ENCODE measurements at places on chromosomes 11 and 22.
A peak's percentile ranks its signal among the peaks of the same experiment; 100 is the strongest.

DNA sequence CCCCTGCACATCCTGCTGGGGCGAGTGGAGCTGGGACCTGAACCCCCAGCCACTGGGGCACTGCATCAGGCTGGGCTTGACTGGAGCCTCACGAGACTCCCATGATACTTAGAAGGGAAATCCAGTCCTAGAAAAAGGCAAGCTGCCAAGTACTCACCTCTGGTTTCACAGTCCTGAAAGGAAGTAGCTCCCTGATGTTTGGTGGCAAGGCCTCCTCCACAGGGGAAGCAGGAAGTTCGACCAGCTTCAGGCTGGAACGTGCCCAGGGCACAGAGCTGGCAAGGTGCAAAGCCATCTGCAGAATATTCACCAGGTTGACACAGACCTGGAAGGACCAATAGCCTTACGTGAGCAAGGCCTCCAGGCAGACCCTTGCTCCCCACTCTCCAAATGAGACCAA, 26.8 kb upstream of the NRIP3 start:
- DNase-seq: no peak

GRCh38 chr11:95975343-95975742, 51.4 kb upstream of the MTMR2 start:
- DNase-seq: no peak

GRCh38 chr22:47146941-47147340, 384.5 kb downstream of the TBC1D22A start:
- no peak for DNase-seq

DNA sequence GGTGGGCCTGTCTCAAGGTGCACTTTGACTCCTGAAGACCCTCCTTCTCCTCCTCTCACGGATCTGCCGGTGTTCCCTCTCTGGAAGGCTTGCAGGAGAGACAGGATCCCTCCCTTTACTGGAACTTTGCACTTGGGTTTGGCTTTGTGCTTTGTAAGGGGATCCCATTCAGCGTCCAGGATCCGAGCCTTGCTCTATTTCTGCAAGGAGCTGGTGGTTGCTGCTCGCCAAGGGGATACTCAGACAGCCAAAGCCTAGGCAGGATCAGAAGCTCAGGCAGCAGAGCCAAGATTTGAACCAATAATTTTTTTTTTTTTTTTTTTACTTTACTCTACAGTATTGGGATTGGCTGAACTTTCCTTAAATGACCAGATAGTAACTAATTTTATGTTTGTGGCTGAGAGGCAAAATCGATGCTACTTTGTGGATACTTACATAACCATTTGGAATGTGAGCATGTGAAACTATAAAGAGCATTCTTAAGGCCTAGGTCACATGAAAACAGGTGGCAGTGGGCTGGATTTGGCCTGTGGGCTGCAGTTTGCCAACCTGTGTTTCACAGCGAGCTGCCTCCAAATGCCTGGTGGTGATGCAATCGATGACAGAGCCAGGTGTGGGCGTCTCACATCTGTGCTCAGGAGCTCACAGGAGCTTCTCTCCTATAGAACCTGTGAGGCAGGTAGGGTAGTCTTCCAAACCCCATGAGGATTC, 25.2 kb downstream of the BCR start:
- DNase-seq: no peak

DNA sequence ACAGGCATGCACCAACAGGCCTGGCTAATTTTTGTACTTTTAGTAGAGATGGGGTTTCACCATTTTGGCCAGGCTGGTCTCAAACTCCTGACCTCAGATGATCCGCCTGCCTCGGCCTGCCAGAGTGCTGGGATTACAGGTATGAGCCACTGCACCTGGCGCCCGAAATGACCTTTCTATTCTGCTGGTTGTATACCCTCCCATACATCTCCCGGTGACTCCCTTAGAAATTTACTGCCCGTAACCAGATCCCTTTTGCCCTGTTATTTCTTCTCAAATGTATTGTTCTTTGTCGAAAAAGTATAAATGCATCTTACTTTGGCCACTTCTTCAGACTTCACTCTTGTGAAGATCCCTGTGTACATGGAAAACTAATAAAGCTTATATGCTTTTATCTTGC, 22.0 kb downstream of the MCHR1 start:
- DNase-seq: no peak

DNA sequence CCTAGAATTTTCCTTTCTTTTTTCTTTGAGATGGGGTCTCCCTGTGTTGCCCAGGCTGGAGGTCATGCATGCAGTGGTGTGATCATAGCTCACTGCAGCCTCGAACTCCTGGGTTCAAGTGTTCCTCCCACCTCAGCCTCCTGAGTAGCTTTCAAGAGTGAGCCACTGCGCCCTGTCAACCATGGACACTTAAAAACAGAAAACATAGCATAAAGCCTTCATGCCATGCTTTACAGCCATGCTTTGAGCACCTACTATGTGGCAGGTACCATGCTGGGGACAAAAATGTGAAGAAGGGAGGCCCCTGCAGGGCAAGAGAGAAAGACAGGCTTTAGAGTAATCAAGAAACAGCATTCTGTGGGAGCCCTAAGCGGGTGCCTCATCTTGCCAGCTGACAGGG, 13.7 kb upstream of the GNB1L start:
- DNase-seq: no peak

- DNase-seq: peak; percentile 60
Observed at GRCh38 chr22:30869667-30870395, 98.7 kb downstream of the MORC2 start.

- DNase-seq: peak; percentile 45
Observed at GRCh38 chr11:63573881-63574855, 11.0 kb upstream of the PLAAT2 start.

GRCh38 chr11:123510579-123510905, 80.5 kb downstream of the GRAMD1B start:
- no peak for DNase-seq

DNA sequence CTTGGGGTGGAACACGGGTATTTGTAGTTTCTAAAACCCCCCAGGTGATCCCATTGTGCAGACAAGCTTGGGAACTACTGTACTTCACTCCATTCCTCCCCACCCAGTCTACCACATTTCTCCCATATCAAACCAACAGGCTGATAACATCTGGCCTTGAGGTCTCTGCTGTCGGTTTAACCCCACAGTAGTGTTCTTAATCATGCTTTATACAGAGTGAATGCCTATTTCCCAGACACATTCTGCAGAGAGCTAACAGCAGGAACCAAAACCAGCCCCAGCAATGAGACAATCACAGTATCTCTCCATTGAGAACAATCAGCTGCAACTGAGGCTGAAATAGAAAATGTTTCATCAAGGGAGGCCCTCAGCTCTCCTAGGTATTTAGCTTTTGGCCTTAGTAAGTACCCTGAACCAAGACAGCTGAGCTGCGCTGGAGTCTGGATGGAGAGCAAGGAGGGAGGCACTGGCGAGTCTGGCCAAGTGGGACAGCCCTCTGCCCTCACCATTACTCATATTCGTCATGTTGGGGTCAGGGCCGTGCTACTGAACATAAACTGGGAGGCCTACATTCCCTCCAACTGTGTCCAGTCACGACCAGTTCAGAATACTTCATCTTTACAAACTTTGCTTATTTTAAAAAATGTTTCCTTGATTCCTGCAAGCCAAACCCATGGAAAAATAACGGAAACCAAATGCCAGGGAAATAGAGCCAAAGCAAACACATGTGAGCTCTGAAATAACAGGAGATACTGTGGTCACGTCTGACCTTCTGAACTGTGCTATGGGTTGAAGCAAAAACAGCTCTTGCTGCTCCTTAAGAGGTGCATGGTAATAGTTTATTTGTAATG, 81.0 kb downstream of the CCDC34 start:
- DNase-seq: no peak

GRCh38 chr11:44388828-44389657, 79.1 kb upstream of the ALX4 start:
- DNase-seq: no peak

DNA sequence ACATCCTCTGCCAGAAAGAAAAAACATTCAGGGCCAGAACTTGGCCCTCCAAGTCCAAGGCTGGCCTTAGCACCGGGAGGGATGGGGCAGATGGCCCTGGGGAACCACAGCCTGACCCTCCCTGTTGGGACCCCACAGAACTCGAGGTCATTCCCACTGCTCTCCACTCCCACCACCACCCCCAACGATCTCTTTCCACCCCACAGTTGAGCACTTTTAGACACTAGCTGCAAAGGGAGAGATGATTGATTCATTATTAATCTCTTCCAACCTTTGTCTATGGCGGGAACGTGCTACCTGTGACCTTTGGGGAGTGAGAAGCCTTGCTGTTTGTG, 869.7 kb downstream of the BRD1 start:
- no peak for DNase-seq

DNA sequence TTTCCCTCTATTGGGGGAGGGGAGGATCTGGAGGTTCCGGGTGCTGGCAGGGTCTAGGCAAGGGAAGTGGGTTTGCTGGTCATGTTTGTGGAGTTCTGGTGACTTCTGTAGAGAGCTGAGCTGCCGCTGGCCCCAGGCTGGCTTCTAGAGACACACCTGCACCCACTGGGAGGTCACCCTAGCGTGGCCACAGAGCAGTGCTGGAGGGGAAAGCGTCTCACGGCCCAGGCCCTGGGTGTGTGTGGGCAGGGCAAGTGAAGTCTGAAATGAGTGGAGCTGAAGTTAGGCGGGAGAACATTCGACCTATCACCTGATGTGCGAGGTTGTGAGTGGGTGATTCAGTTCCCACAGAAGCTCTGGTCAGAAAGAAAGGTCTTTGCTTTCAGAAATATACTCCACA, 27.9 kb downstream of the SMIM38 start:
- DNase-seq: no peak

- DNase-seq: peak; percentile 55
Observed at GRCh38 chr22:43110927-43111623, 525 bp downstream of the BIK start.

GRCh38 chr11:70240337-70240736, 30.2 kb upstream of the PPFIA1 start:
- no peak for DNase-seq

DNA sequence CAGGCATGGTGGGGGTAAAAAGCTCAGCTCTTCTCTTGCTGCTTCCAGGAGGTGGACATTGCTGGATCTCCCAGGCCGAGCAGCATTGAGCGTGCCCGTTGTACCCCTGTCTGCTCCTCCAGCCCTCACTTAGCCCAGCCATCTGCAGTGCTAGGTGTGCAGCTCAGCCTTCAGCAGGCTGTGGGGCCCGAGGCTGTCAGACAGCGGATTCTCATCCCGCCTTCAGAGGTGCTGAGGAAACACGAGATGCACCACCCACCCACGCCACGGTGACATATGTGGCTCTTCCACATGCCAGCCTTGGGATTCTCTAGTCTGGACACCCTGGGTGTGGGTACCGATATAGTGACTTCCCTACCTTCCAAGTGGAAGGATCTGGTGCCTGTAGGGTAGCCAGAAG, 48.9 kb upstream of the NECTIN1 start:
- peak; percentile 16 for DNase-seq

DNA sequence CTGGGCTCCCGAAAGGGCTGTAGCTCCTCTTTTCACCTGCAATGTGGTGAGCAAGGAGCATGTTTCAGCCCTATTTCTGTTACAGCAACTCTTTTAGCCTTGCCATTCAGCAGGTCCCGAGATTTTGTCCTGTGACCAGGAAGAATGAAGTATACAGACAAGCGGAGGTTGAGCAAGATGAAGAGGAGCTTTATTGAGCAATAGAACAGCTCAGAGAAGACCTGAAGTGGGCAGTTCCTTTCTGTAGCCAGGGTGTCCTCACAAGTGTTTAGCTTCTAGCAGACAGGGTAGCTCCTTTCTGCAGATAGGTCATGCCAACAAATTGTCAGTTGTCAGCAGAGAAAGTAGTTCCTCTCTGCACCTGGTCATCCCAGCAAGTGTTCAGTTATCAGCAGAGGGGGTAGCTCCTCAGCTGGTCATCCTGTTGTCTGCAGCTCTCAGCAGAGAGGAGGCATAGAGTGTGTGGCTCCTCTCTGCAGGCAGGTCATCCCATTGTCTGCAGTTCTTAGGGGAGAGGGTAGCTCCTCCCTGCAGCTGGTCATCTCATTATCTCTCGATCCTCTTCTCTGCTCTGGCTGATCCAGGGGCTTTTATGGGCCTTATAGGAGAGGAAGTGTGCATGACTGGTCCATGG, 5.4 kb upstream of the OR56A4 start:
- no peak for DNase-seq

DNA sequence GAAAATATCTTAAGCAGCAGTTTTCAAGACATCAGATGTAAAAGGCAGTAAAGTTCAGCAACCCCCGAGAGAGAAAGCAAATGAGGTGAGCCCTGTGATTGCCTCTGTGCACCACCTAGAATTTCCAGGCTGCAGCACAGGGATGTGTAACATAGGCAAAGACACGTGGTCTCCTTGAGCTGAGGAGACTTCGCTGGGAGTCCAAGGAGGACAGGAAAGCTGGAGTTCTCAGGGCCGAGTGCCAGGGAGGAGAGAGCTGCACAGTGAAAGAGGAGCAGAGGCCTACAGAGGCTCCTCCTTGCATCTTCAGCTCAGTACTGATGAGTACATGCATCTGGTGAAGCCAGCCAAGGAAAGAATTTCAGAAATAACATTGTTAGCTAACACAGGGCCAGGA, 17.6 kb upstream of the TOLLIP start:
- no peak for DNase-seq

DNA sequence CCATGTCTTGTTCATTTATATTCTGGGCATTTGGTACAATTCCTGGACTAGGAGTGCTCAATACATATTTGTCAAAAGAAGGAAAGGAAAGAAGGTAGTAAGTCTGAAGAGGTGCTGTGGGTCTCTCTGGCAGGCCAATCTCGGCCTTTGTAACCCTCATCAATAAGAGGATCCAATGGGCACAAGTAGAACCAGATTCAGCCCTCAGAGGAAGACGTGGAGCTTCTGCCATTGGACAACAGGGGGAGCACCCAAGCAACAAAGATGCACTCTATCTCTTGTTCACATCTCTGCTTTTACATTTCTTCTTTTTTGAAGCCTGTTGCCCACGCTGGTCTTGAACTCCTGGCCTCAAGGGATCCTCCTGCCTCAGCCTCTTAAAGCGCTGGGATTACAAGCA, 2.2 kb upstream of the VPS11 start:
- DNase-seq: no peak

GRCh38 chr11:101706541-101706940, 122.7 kb upstream of the TRPC6 start:
- DNase-seq: no peak

- no peak for DNase-seq
Observed at GRCh38 chr11:67371189-67371910, 2.0 kb downstream of the CLCF1 start.

DNA sequence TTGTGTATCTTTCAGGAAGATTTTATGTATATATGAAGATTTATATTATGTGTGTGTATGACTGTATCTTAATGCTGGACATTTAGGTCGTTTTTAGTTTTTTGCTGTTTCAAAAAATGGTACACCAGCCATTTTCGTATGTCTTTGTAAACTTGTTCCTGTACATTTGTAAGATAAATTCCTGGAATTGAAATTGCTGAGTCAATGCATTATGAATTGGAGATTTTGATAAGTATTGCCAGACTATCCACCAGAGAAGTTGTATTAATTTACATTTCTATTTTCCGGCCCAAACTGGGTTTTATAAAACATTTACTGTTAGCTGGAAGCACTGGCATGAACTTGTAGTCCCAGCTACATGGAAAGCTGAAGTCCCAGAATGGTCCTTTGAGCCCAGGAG, 24.6 kb downstream of the MRPL48 start:
- no peak for DNase-seq

Measured in left lung (tissue), 14 donors.